Stimulated activated CD8-positive, alpha-beta memory T cell treated with anti-CD3 and anti-CD28 coated beads, Interleukin-7, amount 100 ng/mL, for 1 hour (primary cell): ENCODE measurements at places on chromosomes 2 and 18.
A peak's percentile ranks its signal among the peaks of the same experiment; 100 is the strongest.

DNA sequence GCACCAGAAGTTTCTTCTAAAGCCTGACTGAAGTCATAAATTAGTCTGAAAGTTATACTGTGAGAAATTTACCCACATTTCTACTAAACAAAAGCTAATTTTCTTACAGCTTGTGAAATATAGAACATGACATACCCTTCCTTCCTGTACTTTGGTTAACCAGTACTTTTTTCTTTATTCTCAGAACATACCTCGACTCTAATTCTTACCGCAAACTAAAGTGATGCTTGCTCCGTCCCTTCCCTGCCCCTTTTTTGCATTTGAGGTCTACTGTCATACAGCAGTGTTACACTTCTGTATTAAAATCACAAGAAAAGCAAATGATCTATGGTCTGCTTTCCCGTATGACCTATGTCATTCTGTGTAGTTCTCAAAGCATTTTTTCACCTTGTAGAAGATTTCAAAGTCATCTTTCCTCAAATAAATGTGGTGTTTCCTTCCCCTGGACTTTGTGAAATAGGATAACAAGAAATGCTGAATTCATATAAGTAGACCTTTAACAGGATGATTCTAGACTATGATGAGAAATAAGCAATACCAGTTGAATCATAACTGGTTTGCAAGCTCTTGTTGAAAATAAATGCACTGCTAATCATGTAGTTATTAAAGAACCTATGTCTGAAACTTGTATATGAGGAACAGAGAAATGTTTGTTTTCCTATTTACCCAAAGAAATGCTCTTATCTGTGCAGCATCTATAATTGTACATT is 30.4 kb downstream of the CYTIP start:
- peak; percentile 27 for DNase-seq

DNA sequence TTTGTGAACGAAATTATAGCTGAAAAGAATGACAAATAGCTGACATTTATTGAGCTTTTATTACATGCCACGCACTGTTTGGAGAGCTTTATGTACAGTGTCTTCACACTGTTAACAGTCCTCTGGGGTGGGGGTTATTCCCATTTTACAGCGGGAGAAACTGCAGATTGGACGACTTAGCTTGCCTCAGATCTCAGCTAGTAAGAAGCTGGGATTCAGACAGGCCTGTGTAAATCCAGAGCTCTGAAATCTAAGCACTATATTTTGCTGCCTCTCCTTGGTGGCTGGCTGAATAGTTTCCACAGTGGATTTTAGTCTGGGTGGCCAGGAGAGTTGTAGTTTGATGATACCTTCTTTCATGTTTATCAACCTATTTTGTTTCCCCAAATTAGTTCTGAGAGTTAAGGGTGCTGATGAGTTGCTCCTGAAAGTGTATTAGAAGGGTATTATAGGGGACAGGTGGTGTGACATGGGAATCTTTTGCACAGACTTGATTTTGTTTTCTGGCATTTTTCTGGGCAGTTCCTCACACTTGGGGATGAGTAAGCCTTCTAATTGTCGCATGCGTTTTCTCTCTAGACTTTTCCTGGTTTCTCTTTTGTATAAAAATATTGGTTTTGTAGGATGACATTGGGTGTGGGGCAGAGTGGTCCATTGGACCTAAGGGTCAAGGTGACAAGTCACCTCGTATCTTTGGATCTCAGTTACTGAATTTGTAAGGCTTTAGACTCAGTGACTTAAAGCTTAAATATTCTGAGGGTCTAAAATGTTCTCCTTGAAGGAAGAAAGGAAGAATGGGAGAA is 1.5 kb downstream of the ACSL3 start:
- DNase-seq: no peak

DNA sequence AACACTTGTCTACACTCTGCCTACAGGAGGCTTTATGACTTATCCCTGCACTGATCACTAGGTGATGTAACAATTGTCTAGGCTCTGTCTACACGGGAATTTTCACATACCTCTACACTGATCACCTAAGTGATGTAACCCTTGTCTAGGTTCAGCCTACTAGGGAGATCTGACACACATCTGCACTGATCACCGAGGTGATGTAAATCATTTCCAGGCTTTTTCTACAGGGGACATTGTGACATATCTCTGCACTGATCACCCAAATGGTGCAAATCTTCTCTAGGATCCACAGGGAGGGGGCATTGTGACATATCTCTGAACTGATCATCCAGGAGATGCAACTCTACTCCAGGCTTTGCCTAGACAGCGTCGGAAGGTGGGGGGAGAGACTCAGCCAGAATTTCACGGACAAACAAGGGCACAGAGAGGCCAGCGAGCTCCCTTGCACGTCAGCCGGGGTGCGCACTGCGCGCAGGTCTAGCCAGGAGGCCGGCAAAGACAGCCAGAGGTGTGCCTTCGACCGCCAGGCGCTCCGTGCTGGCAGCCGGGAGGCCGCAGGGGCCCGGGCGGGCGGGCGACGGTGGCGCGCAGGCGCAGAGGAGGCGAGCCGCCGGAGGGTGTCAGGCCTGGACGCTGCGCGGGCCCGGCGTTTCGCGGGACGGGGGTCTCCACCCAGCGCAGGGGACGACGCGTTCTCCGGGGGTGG is 46.9 kb upstream of the USP14 start:
- DNase-seq: peak; percentile 50

GRCh38 chr2:231928481-231928880 is 2.3 kb upstream of the NPPC start:
- DNase-seq: no peak

- no peak for DNase-seq
Measured at GRCh38 chr2:130728007-130728454, 839 bp upstream of the GPR148 start.

GRCh38 chr18:25827228-25827627 is 263.2 kb downstream of the SS18 start:
- no peak for DNase-seq

DNA sequence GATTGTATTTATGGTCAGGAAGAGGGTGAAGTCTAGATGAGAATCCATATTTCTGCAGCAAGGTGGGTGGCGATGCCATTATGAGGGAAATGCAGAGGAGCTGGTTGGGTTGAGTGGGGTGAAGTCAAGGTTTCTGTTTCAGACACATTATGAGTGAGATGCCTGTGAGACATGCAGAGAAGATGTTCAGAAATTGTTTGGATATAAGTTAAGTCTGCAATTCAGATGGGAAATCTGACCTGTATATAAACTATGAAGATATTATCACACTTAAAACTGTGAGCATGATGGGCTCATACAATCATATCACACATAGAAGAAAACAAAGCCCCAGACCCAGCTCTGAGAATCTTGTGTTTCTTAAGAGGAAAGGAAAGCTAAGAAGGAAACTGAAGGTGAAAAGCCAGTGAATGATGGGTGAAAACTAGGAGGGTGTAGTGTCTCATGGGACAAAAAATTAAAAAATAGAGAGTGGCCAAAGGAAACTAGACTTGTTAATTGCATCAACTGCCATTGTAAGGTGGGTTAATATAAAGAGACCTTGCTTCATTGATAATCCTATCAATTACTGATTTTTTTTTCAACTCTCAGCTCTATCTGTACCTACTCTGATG is 14.2 kb downstream of the GALNT5 start:
- DNase-seq: no peak

DNA sequence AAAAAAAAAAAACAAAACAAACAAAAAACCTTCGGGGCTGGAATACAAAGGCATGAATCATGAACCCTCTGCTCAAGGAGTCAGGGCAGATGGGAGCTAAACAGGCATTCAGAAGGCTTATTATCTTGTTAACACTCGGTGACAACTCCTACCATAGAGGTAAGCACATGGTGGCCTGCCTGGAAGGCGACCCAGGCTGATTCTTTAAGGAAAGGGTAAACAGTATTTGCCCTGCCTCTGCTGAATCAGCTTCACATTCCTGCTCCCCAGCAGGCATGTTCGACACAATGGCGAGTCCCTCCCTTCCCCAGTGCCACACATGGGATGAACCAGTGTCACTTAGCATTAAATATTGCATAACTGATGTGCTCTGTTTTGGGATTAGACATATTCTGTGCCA is 191.9 kb downstream of the ARL4C start:
- no peak for DNase-seq

DNA sequence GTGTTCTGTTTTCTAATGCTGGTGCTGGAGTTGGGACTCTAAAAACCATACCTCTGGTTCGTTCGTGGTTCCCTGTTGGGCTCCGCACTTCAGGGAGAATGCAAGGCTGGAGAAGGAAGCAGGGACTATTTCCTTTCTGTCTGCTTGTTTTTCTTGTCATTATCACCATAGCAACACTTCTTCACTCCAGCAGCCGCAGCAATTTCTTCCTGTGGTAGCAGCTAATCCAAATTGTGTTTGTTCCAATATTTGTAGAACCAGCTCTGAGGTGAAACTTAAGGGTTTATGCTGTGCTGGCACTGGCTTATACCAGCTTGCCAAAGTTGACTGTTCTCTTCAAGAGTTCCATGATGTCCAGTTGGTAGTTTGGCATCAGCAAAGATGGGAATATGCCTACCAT is 301.4 kb upstream of the SYT4 start:
- DNase-seq: no peak

DNA sequence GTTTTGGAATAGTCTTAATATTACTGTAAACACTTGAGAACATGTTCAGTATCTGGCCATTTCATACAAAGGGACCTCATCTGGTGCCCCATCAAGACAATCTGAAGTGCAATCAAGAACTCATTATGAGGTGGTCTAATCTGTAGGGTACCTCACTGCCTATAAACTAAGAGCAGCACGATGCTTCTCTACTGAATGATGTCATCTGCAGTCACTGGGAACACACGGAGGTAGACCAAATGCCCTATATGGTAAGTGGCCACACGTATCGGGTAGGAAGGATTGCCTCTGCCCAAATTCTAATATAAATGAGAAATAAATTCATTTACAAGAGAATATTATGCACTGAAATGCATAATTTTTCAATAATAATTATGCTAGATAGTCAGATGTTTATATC is 90.4 kb downstream of the SLC8A1 start:
- no peak for DNase-seq

GRCh38 chr2:119256582-119256921 is 32.9 kb downstream of the STEAP3 start:
- DNase-seq: no peak

- no peak for DNase-seq
Measured at GRCh38 chr18:52992041-52992440, 652.0 kb downstream of the DCC start.

GRCh38 chr18:10197097-10197496 is 257.3 kb upstream of the APCDD1 start:
- DNase-seq: no peak

DNA sequence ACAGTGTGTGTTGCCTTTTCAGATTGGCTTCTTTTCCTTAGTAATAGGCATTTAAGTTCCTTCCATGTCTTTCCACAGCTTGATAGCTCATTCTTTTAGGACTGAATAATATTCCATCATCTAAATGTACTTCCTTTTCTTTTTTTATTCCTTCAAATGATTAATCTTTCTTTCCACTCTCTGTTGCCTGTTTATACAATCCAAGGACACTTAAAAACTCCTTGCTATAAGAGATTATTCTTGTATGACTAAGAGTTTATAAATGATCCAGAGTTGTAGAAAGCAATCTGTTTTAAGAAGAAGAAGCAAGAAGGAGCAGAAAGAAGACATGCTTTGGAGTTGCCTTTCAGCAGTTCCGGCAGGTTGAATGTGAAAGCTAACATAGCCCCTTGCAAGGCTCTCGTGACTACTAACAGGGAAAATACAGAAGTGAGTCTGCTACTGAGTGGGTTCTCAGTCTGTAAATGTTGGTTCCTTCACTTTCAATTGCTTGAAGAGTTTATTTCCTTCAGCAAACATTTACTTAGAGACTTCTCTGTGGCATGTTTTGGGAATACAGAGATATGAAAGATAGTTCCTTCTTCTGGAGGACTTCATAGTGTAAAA is 123.0 kb downstream of the PMAIP1 start:
- no peak for DNase-seq

DNA sequence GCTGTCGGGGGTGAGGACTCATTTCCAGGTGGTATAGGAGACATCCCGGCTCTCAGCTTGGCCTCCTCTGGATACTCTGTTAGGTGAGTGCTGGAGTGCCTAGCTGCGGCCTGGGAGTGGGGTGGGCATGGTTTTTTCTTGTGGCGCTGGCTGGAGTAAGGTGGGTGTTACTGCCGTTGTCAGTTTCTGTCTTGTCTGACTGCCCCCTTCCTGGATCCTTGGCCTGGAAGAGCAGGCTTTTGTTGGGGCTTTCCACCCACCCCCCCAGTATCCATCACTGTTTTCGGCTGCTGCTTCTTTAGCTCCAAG is 69.2 kb downstream of the DGKD start:
- DNase-seq: no peak

DNA sequence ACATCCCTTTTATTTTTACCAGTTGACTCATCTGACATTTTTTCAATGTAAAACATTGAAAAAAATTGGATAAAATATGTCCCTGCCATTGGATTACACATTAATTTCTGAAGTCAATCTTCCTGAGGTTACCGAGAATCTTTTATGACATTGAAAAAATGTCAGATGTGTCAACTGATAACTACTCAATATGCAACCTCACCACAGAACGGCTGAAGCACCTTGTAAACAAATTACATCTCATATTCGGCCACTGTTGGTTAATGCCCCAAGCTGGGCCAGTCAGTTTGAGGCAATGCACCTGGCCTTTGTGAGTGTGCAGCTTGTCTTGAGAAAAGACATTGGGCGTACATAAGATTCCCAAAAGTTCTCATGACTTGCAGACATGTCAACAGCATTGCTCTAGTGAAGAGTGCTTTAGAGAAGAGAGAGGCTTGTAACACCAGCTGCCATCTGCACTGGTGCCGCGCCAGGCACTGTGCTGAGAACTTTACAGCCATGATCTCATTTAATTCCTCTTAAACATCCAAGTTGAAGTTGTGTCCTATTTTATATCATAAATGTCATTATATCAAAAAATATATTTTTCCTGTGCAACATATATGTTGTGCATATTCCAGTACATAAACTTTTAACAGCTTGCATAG is 112.7 kb upstream of the SLC35G4 start:
- no peak for DNase-seq

GRCh38 chr2:68292108-68292710 is 27.5 kb downstream of the CNRIP1 start:
- no peak for DNase-seq

DNA sequence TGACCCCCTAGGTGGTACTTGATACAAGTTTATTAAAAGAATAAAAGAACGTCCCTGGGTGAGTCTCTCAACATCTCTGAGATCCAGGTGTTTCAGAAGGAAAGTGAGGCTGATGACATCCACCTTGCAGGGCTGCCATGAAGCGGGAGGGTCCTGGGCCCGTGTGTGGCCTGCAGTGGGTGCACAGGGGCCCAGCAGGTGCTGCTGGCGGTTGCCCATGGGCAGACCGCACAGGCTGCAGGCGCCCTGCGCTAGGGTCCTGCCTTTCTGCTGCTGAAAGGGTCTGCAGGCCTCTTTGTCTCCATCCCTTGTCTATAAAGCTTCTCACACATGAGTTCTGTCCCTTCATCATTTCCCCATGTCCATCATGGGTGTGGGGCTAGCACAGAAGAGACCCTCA is 247.0 kb downstream of the TFCP2L1 start:
- DNase-seq: no peak

DNA sequence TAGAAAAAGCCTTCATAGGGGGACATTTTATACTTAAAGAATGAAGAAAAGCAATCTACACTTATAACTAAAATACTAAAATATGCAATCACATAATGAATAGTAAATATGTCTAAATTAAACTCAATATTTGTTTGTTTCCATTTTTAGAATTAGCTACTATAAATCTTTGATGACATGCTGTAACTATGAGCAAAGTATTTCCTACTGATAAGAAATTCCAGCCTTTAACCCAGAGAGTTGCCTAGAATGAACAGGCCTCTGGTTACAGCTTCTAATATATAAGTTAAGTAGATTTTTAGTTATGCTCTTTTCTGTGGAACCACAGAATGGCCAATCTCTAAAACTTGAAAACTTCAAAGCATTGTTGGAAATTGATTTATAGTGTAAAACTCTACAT is 1465.6 kb upstream of the ZEB2 start:
- no peak for DNase-seq

GRCh38 chr2:224764565-224765236 is 48.5 kb upstream of the CCDC195 start:
- no peak for DNase-seq
